ENCODE measurements at places on chromosomes 4 and X.

GRCh38 chr4:102514298-102514964, 13.3 kb downstream of the NFKB1 start:
- no peak for DNase-seq

- no peak for DNase-seq
Measured at GRCh38 chr4:148477276-148477675, 35.1 kb upstream of the NR3C2 start.

- DNase-seq = no peak
Measured at GRCh38 chrX:72169008-72169728, 12.4 kb upstream of the PIN4 start.

- no peak for DNase-seq
Measured at GRCh38 chr4:16617435-16617834, 281.0 kb downstream of the LDB2 start.

DNA sequence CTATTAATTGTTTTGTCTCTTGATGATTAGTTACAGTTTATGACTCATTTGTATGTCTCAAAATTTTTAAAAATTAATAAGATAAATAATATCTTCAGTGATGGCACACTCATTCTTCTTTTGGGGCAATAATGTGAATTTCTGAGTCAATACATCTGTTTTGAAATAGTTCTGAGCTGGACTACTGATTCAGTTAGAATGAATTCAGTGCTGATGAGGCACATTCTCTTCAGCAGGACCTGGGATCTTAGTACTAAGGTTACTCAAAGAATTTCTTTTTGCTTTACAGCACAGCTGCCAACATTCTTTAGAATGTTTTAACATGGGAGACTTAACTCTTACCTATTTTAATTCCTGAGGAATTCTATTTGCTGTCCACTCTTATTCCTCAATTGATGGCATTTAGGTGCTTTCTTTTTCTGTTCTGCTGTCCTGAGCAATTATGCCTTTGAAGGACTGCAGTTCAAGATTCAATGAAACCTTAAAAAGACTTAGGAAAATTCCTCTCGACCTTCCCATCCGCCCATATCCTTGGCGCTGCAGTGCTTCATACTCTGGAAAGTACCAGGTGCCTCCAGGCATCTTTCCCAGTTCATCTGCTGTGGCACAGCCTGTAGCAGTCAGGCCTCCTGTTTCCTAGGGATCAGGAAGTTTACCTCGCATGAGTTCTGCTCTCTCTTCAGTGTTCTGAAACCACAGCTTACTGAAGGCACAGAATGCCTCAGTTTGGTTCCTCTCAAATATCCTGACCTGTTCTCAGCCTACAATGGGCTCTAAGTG, 213.7 kb downstream of the FSTL5 start:
- no peak for DNase-seq

- no peak for DNase-seq
Measured at GRCh38 chrX:9164533-9165426, 130.9 kb upstream of the FAM9B start.

DNA sequence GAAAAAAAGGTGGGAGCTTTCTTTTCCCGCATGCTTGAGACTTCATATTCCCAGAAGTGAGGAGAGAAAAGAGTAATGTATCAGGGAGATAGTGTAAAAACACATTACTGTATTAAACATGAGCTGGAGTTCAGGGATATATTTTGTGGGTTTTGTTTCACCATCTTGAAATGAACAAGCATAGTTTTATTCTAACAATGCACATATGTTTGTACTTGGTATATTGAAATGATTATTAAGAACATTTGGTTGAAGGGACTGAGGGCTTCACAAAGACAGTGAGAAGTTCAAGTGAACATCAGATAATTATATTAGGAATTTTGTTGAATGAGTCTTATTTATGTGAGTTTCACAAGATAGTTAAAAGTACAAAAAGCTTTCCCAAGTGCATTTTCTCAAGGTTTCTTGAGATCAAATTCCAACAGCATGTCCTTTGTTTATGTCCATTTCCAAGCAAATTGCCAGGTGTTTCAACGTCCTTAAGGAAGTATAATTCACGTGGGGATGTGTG, 368.8 kb downstream of the ANKRD50 start:
- DNase-seq = no peak

GRCh38 chr4:692771-693554, 4.0 kb upstream of the SLC49A3 start:
- no peak for DNase-seq

Data from NCI-H446 treated with DMSO at 0.1 percent for 48 hours (cell line).